WTC11 (cell line): ENCODE measurements at places on chromosomes 16 and 17.

- DNase-seq = no peak
These were observed 12.0 kb downstream of the ZNF276 start for GRCh38 chr16:89733322-89733721.

GRCh38 chr17:52120465-52120864 lies 38.0 kb downstream of the CA10 start:
- DNase-seq = no peak

DNA sequence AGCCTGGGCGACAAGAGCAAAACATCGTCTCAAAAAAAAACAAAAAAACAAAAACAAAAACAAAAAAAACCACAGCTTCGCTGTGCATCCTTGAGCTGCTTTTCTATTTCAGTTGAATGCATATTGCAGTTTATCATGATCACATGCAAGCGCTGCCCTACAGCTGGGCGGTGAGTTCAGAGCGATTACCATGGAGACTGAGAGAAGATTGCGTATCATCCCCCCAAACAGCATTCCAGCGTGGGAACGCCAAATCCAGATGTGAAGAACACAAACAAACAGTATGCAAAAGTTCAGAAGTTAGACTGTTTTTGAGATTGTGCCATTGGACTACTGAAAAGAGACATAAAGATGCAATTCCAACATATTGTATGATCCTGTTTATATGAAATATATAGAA lies 15.1 kb upstream of the SLC52A1 start:
- no peak for DNase-seq

GRCh38 chr16:27768651-27769272 lies 218.8 kb downstream of the KATNIP start:
- no peak for DNase-seq

GRCh38 chr17:74280093-74280513 lies 6.1 kb downstream of the DNAI2 start:
- DNase-seq = no peak
